Ovary (tissue), 10 donors: ENCODE measurements at places on chromosomes 2 and 18.

- DNase-seq: peak; percentile 9
Measured at GRCh38 chr2:109365131-109365530, 236.1 kb downstream of the SH3RF3 start.

DNA sequence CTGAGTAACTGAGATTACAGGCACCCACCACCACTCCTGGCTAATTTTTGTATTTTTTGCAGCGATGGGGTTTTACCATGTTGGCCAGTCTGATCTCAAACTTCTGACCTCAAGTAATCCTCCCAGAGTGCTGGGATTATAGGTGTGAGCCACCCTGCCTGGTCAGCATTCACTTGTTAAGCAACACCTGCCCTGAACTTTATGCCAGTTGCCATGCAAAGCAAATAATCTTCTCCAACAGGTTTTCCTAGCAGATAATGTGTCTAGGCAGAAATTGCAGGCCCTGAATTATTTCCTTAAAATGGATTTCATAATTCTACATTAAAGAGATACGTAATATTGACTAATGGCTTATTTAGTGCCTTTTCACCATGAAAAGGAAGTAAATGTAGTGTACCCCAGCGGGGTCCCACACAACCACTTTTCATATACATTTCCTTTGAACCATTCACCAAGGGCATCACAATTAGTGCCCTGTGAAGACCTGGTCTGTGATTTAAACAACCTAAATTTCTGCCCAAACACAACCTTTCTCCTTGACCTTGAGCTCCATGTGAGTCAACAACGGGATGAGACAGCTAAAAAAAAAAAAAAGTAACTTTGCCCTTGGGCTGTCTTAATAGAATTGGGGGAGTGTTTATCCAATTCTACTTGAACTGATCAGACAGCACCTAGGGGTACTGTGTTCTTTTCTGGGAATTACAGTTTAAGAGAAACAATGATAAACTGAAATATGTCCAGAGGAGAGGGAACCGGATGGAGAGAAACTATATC, 41.6 kb downstream of the EEF1B2 start:
- no peak for DNase-seq

DNA sequence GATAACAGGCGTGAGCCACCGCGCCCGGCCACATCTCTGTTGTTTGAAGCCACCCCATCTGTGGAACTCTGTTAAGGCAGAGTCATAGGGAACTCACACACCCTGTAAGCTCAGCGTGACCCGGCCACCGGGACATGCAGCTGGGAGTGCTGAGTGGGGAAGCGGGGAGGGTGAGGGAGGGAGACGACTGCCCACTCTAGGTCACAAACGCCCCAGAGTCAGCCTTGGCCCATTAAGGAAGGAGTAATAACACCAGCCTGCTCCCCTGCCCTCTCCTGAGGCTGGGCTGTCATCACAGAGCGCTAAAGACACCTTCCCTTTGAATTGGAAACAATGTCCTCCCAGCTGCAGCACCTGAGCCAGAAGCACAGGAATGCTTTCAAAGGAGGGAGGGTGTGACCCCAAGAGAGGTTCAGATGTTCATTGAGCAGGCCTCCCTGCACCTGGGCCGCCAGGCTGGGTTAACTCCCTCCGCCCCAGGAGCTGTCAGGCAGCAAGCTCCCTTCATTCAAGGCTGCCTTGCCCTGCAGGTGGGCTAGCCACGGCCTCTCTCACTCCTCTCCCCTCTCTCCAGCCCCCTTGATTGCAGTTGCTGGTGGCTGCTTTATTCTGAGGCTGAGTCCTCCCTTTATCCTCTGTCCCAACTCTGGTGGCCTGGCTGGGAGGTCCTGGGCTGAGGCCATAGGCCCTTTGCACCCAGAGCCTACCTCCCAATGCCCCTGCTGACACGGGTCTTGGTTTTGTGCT, 77.2 kb upstream of the HPCAL1 start:
- DNase-seq: peak; percentile 25

GRCh38 chr2:36952748-36953197, 13.6 kb downstream of the STRN start:
- no peak for DNase-seq

GRCh38 chr2:179170901-179171300, 93.7 kb downstream of the SESTD1 start:
- DNase-seq: no peak

DNA sequence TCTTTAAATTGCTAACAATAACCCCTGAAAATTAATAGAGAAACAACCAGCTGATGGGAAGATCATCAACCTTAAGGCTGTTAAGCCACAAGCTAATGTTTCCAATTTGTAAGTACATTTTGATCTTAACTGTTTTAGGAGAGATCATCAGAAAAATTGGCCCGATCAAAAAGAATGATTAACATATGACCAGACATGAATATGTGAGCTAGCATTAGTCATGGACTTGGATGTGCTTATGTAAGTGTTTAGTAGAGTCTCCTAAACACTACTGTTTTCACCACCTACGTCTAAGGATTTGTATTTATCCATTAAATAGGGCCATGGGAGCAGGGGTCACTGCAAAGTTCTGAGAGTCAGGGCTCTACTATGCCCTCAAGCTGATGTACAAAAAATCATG, 4.3 kb downstream of the LMAN1 start:
- DNase-seq: no peak

- no peak for DNase-seq
Measured at GRCh38 chr2:200604571-200605255, 18.9 kb downstream of the AOX1 start.

DNA sequence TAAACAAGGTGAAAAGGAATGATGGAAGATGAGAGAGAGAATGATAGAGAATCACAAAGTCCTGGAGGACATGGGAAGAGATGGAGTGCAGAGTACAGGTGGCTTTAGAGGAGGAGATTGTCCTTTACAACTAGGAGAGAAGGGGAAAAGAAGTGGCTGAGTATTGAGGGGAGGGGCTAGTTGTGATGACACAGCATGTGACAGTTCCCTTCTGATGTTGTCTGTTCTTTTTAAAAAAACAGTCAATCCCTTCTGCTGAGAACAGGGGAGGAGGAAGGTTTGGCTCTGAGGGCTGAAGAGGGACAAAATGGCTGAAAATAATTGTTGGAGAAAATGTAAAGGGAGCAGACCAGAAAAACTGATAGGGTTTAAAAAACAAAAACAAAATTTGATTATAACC, 44.0 kb downstream of the STEAP3 start:
- no peak for DNase-seq

- DNase-seq: no peak
Measured at GRCh38 chr2:18752667-18753422, 163.5 kb upstream of the NT5C1B start.

GRCh38 chr2:219991116-219991515, 363.7 kb downstream of the SLC4A3 start:
- DNase-seq: no peak

- no peak for DNase-seq
Measured at GRCh38 chr2:211836409-211836808, 702.2 kb downstream of the ERBB4 start.

GRCh38 chr2:120503793-120504571, 158.0 kb downstream of the INHBB start:
- no peak for DNase-seq

DNA sequence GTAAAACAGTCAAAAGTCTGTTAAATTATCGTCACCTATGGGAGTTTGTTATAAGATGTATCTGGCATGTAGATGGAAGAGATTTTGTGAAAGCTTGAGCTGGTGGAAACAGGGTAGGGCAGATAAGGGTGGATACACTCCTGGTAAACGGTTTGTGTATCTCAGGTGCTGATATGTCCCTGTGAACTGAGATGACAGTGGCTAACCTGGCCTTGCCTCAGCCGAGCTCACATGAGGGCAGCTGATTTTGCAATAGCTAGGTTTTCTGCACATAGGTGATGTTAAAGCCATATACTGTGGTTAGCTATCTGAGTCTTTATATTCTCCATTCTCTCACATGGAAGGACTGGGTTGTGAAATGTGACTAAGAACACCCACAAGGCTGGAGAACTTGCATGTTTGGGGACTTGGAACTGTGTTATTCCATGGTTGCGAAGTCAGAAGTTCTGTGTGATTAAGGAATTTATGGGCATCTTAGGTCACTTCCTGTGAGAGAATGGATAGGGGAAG, 205.1 kb downstream of the TPGS2 start:
- DNase-seq: no peak

GRCh38 chr18:48629730-48630324, 91.0 kb downstream of the CTIF start:
- DNase-seq: no peak

DNA sequence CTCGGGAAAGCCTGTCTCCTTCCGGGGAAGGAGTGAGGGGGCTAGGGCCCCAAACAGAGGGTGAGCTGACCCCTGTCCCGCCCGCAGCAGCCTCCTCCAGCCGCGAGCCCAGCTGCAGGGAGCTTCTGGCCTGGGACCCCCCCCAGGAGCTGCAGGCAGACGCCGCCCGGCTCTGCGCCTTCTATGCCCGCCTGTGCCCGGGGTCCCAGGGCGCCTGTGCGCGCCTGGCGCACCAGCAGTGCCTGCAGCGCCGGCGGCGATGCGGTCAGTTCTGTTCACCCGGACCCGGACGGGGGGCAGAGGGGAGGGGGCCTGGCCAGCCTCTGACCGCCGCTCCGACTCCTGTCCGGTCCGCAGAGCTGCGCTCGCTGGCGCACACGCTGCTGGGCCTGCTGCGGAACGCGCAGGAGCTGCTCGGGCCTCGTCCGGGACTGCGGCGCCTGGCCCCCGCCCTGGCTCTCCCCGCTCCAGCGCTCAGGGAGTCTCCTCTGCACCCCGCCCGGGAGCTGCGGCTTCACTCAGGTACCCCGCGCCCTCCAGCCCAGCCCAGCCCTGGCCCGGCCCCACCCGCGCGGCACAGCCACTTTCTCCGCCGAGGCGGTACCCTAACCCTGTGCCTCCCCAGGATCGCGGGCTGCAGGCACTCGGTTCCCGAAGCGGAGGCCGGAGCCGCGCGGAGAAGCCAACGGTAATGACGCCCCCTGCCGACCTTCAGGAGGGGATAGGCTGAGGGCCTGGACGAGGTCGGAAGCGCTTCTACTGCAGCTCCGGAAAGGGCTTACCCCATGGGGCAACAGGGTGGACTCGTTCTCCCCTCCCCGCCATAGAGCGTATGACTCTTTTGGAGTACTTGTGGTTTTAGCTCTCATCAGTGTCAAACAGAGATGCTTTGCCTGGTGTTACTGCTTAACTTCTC, 2.0 kb upstream of the CHRND start:
- no peak for DNase-seq

DNA sequence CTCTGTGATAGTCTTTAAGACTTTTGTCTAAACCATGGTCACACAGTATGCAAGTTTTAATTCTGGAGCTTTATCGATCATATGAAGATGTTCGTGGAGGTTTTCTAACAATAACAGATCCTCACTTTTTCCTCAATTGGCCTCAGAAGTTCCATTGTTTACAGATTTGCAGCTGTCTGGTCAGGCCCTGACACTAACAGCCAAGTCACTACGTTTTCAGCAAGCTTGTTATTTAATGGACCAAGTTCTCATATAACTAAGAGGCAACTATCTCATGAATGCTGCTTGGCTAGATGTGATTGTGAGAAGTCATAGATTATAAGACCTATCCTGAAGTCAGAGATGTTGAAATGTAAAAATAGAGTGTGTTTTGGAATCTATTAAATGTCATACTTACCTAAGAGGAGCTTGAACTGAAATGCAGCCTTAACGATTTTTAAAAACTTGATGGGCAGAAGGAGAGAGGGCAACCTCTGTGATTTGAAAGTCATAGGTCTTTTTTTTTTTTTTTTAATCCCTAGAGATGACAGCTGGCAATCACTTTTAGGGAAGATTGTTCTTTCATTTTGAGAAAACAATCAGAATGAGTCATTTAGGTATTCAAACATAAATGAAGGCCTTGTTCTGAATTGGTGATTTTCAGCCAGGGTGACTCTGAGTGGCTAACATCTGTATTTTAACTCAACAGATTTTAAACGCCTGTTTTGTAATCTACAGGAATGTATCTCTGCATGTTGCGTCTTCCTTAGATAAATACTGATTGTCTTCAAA, 48.4 kb upstream of the NEMP2 start:
- no peak for DNase-seq

GRCh38 chr18:22013993-22014392, 155.4 kb upstream of the GATA6 start:
- DNase-seq: no peak

GRCh38 chr18:25262920-25263319, 89.0 kb downstream of the ZNF521 start:
- no peak for DNase-seq

GRCh38 chr18:50105027-50105426, 89.9 kb downstream of the MYO5B start:
- no peak for DNase-seq

DNA sequence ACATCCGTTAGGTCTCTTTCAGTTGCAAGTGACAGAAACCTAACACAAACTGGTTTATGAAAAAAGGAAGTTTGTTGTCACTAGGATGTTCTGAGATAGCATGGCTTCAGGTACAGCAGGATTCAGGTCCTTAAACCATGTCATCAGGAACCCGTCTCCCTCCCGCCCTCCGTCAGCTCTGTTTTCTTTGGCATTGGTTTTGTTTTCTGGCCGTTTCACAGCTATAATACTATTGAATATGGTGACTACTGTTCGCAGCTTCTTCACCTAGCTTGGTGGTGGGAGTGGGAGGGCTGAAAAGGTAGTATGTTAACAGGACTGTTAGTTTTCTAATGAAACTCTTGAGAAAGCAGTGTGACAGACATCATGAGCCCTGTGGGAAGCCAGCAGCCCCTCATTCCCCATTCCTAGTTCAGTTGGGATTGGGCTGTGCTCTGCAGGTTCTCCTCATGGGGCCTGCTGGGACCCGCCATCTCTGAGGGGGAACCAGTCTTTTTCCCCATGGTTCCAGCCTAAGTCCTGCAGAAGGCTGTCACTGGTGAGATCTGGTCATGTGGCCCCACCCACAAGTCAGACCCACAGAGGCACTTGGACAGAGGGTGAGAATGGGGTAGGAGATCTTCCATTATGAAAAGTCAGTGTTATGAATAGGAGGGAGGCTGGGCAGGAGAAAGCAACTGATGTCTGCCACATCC, 12.1 kb downstream of the PTMA start:
- no peak for DNase-seq

DNA sequence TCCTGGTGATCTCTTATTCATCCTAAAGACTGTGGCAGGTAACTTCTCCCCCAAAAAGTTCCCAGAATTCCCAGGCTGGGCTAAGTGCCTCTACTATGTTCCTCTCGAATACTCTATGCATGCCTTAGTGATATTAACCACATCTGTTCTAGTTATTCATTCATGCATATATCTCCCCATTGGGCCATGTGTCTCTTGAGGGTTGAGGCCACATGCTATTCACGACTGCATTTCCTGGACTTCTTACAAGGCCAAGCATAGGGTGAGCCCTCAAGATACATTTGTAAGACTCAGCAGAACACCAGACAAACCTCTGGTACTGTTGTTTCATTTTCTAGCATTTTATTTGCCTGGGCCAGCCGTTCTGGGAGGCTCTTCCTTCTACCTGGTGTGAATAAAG, 117.0 kb downstream of the EN1 start:
- DNase-seq: no peak

GRCh38 chr2:134590679-134591078, 128.1 kb downstream of the TMEM163 start:
- no peak for DNase-seq
